Stimulated activated CD4-positive, alpha-beta T cell treated with anti-CD3 and anti-CD28 coated beads, Interleukin-4, amount 100 ng/mL, for 48 hours (primary cell): ENCODE measurements at places on chromosomes 2 and 18.

- no peak for DNase-seq
Measured at GRCh38 chr2:23916727-23917405, 10.1 kb downstream of the ATAD2B start.

DNA sequence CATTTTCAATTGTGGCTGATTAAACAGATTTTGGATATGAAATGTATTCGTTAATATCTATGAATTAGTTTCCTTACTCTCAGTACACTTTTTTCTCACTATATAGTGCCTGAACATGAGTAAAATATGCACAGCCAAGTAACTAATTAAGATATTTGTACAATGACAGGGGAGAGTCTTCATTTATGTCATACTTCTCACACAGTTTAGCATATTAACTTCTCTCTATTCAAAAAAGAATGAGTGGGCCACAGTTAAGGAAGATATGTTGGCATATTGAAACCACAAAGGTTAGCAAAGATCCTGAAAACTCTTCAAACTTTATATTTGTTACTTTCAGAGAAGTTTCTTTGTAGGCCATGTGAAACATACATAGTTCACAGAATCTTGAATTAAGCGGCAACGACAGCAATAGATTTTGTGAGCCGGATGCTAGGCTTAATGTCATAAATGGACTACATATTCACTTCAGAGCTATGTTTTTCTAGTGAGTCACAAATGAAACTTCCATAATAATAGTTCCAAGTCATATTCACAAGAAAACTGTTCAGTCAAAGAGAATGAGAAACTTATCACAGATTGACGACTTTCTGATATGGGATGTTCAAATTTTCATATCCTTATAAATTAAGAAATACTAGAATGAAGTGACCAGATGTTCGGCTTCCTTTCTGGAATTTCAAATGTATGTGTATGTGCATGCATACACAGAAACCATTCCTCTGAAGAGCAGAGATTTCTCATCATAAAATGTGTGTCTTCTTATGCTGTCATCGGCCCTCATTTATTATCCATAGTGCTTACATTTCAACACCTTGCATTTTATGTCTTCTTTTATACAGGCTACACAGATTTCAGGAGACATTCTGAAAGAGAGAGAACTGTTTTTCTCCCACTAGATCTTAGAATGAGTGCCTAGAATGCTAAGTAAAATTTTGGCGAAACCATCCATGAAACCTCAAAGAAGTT is 584.0 kb downstream of the SATB2 start:
- DNase-seq: no peak

DNA sequence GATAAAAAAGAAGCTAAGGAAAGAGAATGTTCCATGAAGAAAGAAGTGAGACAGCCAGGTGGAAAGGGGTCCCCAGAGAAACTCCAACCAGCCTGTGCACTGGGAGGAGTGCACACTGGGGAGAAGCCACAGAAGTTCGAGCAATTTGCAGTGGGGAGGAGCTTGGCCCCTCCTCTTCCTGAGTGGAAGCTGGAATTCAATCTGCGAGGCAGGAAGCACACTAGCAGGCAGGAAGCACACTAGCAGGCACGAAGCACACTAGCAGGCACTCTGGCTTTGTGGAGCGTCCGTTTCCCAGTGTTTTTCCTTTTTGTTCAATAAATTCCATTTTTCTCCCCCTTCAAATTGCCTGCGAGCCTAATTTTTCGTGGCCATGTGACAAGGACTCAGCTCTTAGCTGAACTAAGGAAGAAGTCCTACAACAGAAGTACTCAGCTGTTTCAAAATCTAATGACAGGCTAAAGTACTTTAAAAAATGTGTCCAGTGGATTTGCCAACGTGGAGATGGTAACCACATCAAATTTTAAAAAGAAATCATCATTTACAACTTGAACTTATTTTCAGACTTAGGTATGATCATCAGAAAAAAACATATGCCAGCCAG is 21.4 kb upstream of the SPIRE1 start:
- no peak for DNase-seq

GRCh38 chr2:217182926-217183325 is 323.1 kb upstream of the TNP1 start:
- no peak for DNase-seq

- no peak for DNase-seq
Measured at GRCh38 chr2:122191331-122191730, 435.9 kb downstream of the TSN start.

DNA sequence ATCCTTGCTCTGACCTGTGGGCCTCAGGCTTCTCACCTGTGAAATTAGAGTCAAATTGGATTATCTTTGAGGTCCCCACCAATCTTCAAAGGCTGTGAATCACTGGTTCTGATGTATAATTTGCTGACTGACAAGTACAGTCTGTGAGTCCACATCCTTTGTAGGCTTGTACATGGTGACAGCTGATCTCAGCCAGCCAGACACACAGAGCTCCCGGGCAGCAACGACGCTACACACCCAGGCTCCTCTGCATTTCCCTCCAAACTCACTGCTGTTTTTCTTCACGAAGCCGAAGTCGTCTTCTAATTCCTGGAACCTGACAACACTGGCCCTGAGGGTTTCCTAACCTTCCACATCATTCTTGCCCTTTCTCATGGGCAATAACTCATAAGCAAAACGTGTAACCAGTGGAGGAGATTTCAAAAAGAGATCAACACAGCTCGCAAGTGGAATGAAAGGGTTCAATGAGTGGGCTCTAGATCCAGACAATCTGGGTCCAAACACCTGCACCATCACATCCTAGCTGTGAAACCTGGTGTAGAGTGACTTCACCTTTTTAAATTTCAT is 37.9 kb upstream of the EVA1A start:
- no peak for DNase-seq

DNA sequence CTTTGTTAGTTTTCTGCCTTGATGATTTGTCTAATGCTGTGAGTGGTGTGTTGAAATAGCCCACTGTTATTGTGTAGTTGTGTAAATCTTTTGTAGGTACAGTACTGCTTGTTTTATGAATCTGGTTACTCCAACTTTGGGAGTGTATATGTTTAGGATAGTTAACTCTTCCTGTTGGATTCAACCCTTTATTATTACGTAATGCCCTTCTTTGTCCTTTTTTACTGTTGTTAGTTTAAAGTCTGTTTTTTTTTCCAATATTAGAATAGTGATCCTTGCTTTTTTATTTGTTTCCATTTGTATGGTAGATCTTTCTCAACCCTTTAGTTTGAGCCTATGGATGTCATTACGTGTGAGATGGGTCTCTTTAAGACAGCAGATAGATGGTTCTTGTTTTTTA is 261.5 kb upstream of the CDH2 start:
- DNase-seq: no peak

GRCh38 chr2:85867556-85868292 is 21.1 kb downstream of the ST3GAL5 start:
- DNase-seq: no peak

GRCh38 chr2:2501454-2502200 is 170.6 kb upstream of the MYT1L start:
- no peak for DNase-seq

GRCh38 chr18:67243799-67244587 is 272.5 kb downstream of the DSEL start:
- DNase-seq: no peak

GRCh38 chr18:49920731-49921130 is 107.4 kb upstream of the ACAA2 start:
- DNase-seq: no peak

- no peak for DNase-seq
Measured at GRCh38 chr2:73359915-73360697, 25.5 kb upstream of the ALMS1 start.

- DNase-seq: no peak
Measured at GRCh38 chr2:211709389-211709788, 829.2 kb downstream of the ERBB4 start.

- no peak for DNase-seq
Measured at GRCh38 chr2:240986787-240987411, 11.5 kb upstream of the SNED1 start.

DNA sequence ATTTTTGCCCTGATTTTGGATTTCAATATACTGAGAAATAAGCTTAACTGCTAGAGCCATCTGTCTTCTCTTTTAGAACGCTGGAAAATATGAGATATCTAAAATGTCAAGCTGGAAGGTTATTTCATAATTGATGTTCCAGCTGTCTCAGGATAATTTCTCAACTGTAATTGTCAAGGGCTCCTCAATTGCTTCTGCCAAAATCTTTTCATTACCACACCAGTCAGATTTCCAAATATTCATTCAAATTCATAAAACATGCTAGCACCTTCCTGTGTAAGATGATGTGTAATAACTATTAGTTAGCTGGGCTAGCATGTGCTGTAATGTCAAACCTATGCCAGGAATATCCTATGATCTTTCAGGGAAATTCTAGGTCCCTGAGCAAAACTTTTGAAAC is 88.1 kb downstream of the TNFRSF11A start:
- no peak for DNase-seq

GRCh38 chr2:169303579-169304305 is 58.6 kb downstream of the LRP2 start:
- no peak for DNase-seq

GRCh38 chr18:47677952-47678351 is 252.5 kb downstream of the SMAD2 start:
- no peak for DNase-seq

DNA sequence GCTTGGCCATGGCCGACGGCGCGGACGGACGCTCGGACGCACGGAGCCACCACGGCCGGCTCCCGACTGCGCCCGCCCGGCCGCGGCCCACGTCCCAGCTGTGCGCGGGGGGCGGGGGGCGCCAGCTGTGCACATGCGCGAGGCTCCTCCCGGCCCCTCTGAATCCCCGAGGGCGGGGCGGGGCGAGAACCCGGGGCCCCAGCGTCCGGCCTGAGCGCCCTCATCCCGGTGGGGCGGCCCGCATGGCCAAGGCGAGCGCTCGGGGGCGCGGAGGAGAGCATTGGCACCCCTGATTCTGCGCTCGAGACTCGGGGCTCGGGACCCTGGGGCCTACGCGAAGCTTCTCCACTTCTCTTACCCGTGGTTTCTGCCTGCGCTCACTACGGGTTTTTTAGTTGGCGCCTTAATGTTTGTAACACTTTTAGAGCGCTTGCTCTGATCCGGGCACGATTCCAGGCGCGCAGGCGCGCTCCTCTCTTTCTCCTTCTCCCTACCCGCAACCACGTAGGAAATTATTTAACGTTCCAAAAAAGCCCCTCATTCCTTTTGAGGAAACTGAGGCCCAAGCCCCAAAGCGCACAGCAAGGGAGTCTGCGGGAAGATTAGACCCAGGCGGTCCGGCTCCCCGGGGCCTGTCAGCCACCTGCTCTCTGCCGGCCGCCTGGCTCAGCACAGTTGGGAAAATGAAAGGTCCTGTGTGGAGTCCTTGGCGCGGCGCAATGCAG is at the start of gene PXDN:
PXDN (minus strand) TSS at position 70 of the 725 bp plus-strand sequence; CDS start at position 10, 60 bp downstream.
- DNase-seq: no peak

DNA sequence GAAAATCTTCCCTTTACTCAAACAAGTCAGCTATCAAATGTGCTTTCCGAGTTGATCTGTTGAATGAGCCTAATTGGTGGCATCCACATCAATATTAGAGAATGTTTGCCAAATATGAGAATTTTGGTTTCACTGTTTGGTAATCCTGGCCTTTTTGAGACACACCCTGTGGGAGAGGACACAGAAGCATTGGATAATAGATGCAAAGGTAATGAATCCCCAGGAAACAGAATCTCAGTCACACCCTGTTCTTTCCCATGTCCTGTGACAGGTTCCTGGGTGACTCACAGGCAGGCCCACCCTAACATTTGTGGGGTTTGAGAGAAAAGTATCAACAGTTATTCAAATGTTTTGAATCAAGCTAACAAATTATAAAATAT is 99.8 kb upstream of the PELI1 start:
- DNase-seq: no peak

GRCh38 chr18:57780318-57780705 is 22.8 kb downstream of the ATP8B1 start:
- DNase-seq: no peak

DNA sequence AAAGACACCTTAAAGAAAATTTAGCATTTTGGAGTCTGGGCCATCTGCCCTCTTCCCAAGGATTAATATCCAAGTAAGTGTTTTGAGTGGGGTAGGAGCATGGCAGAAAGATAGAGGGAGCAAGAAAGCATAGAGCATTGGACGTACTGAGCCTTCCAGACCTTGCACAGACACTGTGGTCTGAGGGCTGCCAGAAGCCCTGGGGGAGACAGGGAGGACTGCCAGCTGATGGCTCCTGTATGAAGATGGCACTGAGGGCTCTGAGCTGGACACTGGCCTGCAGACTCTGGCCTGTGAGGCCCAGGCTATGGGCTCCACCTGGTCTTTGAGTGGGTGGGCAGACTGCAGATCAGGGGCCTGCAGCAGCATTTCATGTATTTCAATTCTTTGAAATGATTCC is 2.9 kb upstream of the PKDCC start:
- DNase-seq: no peak

DNA sequence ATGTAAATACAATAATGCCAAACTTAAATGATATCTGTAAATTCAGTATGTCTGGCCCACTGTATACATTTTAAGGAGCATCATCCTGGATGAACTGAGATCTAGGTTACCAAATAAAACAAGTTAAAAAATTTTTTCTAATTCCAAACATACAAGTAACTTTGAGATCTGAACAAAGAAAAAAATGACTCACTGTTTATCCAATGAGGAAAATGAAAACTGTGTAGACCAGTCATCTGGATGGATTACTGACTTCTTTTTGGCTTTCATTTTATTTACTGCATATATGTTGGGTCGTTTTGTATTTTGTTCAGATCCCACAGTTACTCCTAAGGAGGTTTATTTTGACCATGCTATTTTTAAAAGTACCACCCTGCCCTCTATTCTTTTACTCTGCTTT is 189.8 kb downstream of the RBM43 start:
- DNase-seq: no peak

GRCh38 chr2:133286326-133286922 is 281.8 kb downstream of the NCKAP5 start:
- no peak for DNase-seq
